ENCODE measurements at places on chromosomes 6 and 20. TPM values are rescaled to one million over a fixed set of nuclear protein-coding genes. Genes with fewer than 3 reads are reported as not detected.

Gene GCNT2
- total RNA-seq, result 3.9 TPM

Gene TSHZ2
- total RNA-seq, result not detected

Gene SNRPB2
- 115 TPM for total RNA-seq

Gene UNC93A
- not detected for total RNA-seq

Gene FKBP1C
- 2.1 TPM for total RNA-seq

Gene HLA-DRB1
- total RNA-seq, result not detected

Gene RHAG
- total RNA-seq, result not detected

Measured in A549 treated with AZD2906 at 1 μM for 4 hours (cell line).